ENCODE measurements at places on chromosomes 5 and 9. TPM values are rescaled to one million over a fixed set of nuclear protein-coding genes. Genes with fewer than 3 reads are reported as not detected.

DNA sequence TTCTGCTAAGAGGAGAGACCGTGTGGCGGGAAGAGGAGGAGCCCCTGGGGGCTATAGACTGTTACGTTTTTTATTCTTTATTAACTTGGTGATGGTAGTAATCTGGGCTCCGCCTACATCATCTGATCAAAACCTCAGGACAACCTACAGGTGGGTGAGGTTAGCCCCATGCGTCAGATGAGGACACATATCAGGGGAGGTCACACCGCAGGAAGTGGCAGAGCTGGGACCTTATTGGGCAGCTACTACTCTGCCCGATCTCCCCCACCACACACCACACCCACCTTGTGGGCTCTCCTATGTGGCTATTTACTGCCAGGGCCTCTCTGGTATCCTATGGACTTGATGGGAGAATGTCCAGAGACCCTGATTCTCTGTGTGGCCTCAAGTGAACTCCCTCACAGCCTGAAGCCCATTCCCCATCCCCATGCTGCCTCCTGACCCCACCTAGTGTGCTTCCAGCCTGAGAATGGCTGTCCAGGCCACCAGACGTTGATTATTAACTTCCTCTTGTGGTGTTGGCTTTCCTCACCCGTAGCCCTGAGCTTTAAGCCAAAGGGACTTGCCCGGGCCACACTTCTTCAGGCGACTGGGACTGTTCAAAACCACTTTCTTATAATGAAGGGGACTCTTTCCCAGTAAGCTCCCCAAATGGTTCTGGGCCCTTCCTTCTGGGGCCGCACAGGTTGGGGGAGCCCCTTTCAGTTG, 8.2 kb downstream of the UNC5A start:
- DNase-seq: no peak

DNA sequence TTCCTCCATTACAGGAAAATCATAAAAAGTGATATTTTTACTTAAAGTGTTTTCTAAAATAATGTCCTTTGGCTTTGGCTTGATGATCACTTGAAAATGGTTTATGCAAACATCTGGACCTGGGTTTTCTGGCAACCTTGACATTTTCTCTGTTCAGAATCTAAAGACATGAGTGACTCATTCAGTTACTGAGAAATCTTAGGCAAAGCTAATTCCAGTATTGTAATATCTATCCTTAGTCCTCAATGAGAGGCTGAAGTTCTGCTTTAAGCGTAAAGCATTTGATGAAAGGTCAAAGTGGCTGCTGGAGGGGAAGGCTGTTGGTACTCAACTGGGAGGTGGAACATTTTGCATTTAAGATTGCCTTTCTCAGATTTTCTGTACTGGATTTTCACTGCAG, 2.3 kb downstream of the MAN2A1 start:
- DNase-seq: no peak

DNA sequence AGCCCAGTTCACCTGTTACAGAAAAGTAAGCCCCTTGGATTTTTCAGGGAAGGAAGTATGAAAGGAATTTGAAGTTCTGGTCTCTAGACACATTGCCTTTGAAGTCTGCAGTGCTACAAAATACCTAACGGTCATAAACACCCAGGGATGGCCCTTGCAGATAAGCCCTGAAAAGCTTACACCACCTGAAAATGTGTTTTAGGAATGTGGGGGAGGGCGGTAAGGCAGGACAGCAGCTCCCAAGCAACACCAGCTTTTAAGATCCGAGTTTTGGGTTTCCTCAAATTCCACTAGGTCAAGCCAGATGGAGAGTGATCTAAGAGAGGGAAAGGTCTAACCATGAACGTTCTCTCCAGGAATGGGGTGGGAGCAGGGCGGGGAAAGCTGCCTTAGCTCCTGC, 114.1 kb upstream of the PANK3 start:
- DNase-seq: no peak

- no peak for DNase-seq
Measured at GRCh38 chr5:134171972-134172371, 4.8 kb downstream of the SKP1 start.

DNA sequence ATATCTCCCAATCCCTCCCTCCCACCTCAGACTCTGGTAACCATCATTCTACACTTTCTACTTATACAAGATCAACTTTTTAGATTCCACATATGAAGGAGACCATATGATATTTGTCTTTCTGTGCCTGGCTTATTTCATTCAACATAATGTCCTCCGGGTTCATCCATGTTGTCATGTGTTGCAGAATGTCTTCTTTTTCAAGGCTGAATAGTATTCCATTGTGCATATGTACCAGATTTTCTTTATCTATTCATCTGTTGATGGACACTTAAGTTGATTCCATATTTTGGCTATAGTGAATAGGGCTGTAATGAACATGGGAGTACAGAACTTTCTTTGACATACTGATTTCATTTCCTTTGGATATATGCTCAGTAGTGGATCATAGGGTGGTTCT, 78.9 kb upstream of the MAP1B start:
- DNase-seq: no peak

DNA sequence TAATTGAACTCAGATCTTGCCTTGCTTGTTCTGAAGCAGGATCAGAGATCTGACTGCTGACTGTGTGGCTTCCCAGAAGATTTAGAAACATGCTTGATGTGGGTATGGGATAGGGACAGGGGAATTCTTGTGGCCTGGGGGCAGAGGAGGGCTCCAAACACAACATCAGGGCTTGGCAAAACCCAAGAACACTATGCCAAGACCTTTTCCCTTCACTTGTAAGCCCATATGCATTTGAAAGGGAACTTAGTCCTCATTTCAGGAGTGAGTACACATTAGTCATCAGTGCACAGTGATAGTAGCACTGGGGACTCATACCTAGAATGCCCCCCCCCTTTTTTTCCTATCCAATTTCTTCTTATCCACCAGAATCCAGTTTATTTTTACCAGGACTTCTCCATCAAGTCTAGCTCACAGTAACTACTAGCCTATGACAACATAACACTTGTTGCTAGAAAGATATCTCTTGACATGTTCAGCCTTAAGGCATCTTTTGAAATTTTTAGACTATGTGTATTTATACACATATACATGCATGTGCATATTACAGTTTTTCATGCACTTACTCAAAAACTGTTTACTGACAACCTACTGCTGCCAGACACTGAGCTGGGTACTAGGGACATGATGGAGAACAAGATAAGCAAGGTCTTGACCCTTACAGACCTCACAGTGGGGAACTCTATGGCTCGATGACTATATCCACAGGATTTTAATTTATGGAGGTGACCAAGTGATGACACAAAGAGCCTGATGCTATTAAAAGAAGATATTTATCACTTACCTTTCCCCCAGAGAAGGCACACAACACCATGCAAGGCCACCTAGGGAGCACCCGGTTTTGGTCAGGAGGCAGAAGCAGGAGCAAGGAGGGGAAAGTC, 158.3 kb upstream of the MAP3K1 start:
- no peak for DNase-seq

- no peak for DNase-seq
Measured at GRCh38 chr5:16592255-16592654, 24.5 kb downstream of the RETREG1 start.

GRCh38 chr5:9557696-9558095, 11.8 kb upstream of the SEMA5A start:
- no peak for DNase-seq

DNA sequence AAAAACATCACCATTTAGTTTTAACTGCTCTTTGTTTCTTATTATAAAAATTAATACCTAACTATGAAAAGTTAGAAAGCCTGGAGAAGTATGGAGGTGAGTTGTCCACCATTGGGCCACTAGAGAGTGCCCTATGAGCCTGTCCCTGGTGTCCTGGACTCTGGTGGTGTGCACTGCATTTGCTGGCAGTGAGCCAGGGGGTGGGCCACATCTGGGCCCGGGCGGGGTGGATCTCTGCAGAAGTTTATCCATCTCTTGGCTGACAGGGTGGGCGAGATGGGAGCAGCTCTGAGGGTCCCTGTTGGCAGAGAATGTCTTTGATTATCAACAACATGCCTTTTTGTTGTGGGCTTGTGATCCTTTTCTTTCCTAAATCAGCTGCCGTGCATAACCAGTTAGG, 8.2 kb downstream of the TENT4A start:
- DNase-seq: no peak

DNA sequence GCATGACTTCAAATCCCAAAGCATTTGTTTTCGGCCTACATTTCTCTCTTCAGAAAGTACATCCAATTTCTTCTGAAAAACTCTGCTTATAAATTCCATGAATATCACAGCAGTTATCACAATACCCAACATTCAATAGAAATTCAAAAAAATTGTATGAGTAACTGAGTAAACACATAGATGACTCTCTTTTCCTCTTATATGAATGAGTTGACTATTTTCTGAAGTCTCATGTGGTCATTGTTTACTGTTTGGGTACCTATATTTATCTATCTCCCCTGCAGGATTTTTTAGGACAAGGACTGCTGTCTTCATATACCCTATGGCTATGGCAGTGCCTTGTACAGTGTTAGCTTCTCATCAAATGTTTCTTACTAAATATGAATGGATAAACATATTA, 157.1 kb downstream of the HTR1A start:
- no peak for DNase-seq

DNA sequence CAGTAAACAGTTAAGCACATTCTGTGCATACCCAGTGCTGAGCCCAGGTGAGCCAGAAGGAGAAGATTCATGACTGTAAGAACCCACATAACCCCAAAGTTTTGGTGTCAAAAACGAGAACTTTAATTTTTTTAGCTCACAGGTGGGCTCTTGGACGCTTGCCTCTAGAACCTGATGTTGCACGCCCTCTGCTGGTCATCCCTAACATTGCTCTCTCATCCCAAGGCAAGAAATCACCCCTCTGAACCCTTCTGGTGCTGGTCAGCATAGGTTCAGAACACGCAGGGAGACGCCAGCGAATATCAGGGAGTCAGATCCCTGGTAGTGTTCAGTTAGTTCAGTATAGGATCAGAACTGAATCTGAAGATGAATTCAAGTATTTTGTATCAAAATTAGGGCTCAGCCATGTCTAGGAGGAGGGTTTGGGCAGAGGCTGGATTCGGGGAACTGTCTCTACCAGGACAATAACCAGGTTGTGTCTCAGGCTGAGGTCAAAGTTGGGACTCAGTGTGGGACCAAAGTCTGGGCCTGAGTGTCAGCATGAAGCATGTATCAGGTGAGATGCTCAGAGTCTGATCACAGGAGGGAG, 4.1 kb upstream of the DNAJB5 start:
- no peak for DNase-seq

DNA sequence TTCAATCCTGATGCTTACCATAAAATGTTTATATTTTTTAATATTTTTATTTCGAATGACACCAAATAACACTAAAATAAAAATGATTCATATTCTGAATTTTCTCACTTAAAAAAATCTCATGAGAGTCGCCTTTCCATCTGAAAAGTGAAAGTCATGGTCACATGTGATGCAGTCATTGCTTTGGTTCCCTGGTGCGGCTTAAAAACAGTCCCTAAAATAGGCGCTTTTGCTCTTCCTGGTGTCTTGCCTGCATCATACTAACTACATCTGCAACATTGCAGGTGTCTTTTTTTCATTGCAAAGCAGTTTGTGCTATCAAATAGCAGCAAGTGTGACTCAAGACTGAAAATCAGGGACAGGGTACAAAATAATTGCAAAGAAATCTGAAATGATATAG, 185.2 kb upstream of the NREP start:
- no peak for DNase-seq

The ORM1 gene
- not detected for polyA plus RNA-seq

The SLC6A19 gene
- polyA plus RNA-seq: not detected

The ARL14EPL gene
- not detected for polyA plus RNA-seq

The ADGRD2 gene
- polyA plus RNA-seq: not detected

All from BJ (cell line).